Mucosa of descending colon (tissue), 3 donors: ENCODE measurements at places on chromosomes 11 and 22. TPM values are rescaled to one million over a fixed set of nuclear protein-coding genes. Genes with fewer than 3 reads are reported as not detected.

- DNase-seq = no peak
Measured at GRCh38 chr11:130218501-130219070, 59.0 kb downstream of the ST14 start.

GRCh38 chr11:105719073-105719822 lies 109.4 kb downstream of the GRIA4 start:
- no peak for DNase-seq

GRCh38 chr11:6027501-6027900 lies 3.1 kb downstream of the OR56A1 start:
- DNase-seq = no peak

- no peak for DNase-seq
Measured at GRCh38 chr11:35349897-35350296, 69.5 kb downstream of the SLC1A2 start.

GRCh38 chr11:69445131-69445470 lies 36.4 kb upstream of the LINC01488 start:
- no peak for DNase-seq

Gene EXPH5
- total RNA-seq = 22.4 TPM

Gene MADD
- total RNA-seq = 69.6 TPM

Gene INS
- not detected for total RNA-seq
